ENCODE measurements at places on chromosomes 2 and 18.

GRCh38 chr2:105339414-105339813 lies 2.1 kb downstream of the C2orf49 start:
- no peak for DNase-seq

GRCh38 chr2:216017365-216017764 lies 4.0 kb upstream of the MREG start:
- DNase-seq = peak; percentile 88

- no peak for DNase-seq
Observed at GRCh38 chr2:2656115-2657011, 325.3 kb upstream of the MYT1L start.

- DNase-seq = peak; percentile 38
Observed at GRCh38 chr2:200578778-200579177, 7.0 kb upstream of the AOX1 start.

DNA sequence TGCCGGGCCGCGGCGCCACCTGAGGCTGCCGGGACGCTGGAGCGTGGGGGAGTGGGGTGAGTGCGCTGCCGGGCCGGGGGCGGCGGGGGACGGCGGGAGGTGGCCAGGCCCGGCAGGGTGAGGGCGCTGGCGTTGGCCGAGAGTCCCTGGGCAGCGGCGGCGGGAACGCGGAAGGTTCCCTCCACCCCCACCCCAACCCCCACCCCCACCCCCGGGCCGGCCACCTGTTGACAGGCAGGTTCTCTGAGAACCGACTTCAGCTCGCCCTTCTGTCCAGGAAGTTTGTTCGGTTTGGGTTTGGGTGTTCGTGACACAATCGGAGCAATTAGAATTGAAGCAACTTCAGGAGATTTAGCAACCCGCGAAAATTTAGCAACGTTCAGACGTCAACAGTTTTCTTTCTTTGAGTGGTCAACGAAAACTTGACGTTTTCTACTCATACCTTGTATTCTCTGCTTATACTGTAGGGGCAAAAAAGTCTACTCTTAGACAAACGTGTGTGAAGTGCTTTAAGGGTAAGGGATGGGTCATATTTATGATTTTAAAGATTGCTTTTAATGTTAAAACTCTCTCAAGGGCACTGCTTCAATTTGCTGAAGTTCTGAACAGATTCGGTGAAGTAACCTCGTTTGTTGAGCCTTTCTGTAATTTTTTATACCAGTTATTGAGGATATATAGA lies 9.3 kb downstream of the OTX1 start:
- no peak for DNase-seq

GRCh38 chr2:180734382-180734781 lies 246.0 kb upstream of the UBE2E3 start:
- DNase-seq = no peak

DNA sequence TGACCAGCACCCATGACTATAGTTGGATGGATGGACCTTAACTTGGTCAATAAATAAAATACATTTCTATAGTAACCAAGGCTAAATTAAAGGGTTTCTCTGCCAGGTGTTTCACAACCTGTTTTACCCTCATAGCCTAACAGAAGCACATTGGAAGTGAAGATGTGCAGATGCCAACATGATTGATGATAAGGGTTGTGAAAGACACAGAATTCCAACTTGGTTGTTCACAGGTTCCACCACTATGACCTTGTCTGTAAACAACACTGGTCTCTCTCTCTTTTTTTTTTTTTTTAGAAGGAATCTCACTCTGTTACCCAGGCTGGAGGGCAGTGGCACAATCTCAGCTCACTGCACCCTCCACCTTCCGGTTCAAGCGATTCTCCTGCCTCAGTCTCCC lies 37.5 kb upstream of the PTH2R start:
- no peak for DNase-seq

- DNase-seq = peak; percentile 4
Observed at GRCh38 chr2:80255918-80256781, 48.4 kb downstream of the LRRTM1 start.

DNA sequence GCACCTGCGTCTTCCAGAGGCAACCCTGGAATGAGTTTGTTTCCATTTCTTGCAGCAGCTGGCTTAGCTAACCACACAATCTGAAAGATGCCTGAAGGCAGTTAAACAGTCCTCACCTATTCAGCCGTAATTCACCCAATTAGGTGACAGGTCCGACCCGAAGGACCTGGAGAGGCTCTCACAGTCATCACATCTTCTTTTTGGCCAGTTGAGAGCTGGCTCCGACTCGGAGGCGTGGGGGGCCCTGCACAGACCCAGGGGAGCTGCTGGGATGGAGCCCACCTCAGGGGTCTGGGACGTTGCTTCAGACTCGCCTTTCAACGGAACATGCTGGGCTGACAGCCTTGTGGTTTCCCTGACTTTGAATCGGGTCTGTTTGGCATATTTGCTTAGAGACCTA lies 187.3 kb downstream of the RTP5 start:
- no peak for DNase-seq

- DNase-seq = no peak
Observed at GRCh38 chr2:203451689-203452088, 83.4 kb downstream of the RAPH1 start.

DNA sequence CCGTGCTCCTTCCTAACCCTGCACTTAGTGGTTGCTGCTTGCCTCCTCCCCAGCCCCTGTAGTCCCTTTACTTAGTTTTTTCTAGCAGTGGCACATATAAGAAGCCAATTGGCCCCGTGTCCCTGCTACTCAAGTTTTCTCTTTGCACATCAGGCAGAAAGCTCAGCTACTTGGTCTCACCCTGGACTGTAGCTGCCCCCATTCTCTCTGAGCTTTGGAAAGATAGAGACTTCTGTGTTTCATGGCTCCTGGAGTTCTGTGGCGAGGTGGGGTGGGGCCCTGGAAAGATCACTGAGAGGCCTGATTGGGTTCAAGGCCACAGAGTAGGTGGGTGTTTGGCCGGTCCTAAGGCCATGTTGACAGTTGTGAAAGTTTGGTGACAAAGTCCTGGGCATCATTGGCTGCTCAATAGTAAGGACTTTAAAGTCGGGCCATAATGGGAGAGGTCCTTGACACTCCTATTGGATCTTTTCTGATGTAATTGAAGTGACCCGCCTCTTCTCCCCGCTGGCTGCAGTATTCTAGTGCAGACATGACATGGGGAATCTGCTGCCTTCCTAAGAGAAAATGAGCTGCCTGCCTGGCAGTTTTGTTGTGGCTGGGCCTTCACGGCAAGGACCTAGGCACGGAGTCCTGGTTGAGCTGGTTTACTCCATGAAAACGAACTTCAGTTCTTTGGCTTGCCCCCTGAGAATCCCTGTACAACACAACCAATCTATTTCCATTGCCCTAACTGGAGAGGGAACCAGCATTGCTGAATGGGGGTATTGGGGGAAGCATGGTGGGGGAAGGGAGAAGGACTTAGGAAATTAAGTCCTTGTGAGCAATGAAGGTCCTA lies 26.2 kb upstream of the CYP27A1 start:
- DNase-seq = no peak

GRCh38 chr2:99487906-99488305 lies 1.9 kb downstream of the REV1 start:
- DNase-seq = no peak

DNA sequence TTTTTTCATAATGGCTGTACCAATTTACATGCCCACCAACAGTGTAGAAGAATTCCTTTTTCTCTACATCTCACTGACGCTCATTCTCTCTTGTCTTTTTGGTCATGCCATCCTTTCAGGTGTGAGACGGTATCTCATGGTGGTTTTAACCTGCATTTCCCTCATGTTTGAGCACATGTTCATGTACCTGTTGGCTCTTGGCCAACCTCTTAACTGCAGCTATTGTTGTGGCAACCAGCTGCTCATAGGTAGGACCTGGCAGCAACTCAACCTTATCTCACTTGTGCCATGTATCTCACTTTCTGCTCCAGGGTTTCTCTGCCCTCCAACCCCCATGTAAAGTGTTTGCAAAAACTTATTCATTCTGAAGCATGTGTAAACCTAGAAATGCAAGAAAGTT lies 167.5 kb downstream of the UPP2 start:
- DNase-seq = no peak

- no peak for DNase-seq
Observed at GRCh38 chr2:8577573-8577972, 104.3 kb upstream of the ID2 start.

DNA sequence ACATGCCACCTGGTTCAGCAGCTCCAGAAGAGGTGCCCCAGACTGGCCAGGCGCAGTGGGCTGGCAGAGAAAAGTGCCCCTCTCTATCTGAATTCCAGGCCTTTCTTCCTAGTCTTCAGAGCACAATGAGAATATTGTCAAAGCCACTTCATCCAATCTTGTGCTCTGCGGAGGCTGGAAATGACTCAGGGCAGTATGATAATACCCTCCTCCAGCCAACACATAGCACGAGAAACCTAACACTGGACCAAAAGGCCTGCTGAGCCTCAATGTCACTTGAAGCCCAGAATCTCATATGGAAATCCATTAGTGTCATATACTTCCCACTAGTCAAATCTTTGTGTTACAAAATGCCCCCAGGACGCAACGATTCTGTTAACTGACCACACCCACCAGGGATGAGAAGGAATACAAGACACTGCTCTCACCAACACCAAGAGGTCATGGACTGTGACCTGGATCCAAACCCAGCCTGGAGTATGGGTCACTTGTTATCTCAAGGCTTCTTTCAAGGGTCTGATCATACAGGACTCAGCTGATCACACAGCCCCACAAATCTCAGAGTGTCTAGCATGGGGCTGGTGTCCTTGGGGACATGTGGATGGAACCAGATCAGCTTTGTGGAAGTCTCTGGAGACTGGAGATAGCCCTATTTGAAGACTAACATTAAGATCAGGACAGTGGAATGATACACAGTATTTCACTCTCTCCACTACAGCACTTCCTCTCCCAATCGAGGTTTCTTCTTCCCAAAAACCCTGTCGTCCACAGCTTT lies 10.1 kb downstream of the KIF3C start:
- no peak for DNase-seq

GRCh38 chr2:111061191-111061590 lies 59.5 kb upstream of the BCL2L11 start:
- no peak for DNase-seq

DNA sequence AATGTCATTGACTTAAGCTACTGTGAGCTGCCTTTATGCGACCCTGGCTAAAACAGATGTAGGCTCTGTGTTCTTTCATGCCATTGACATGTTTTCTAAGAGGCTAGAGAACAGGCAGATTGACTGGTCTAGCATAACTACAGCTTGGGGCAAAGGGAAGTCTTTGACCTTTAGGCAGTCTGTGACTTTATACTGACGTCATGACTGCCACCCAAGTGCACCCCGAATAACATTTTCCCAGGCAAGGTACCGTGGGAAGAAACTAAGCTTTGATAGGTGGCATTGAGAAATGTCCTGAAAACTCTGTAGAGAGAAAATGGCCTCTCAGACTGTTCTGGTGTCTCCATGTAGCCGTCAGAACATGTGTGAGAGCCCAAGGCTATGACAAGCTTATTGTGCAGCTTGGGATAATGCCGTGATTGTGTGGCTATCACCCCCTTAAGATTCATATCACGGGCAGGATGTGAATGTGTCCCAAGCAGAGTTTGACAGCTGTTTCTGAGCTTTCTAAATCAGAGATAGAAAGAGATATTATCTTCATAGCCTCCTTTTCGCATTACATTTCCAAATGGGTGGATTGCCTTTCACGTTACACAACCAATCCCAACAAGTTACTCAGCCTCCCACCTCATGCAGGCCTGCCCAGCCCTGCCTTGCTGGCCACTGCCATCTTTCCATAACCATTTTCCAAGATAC lies 672.2 kb upstream of the ACVR2A start:
- DNase-seq = no peak

DNA sequence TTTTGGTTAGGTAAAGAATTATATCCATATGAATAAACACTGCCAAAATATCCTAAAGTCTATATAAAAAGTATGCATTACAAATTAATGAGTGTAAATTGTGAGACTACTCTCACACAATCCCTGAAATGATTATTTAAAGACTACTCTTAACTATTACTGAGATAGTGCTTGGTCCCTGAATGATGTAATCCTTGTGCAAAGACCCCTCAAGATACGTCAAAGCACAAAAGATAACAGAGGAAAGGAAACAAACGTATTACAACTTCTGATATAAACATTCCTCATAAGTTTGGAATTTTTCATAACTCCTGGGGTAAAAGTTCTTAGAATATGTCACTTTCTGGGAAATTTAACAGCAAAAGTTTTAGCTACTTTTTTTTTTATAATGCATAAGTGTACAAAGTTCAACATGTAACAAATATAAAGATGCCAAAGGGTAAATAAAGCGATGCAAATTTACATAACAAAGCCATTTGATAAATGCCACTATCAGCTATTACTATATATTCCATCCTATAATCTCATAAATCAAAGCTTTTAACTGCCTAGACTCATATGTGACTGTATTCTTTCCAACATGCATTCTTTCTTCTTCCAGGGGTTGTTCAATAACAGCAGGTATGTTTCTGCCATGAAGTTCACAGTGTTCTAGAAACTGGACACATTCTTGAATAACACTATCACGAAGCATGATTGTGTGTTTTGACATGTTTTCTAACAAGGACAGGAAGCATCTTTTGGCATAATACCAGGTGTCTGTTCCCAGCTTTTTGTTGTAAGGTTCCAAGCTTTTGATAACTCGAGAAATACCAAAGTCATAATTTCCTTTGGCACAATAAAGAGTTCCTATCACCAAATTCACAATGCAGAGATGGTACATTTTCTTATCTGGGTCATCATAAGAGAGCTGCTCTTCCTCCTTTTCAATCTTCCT lies 158.0 kb downstream of the AGPS start:
- no peak for DNase-seq

- no peak for DNase-seq
Observed at GRCh38 chr2:175462246-175462645, 280.7 kb upstream of the ATP5MC3 start.

- no peak for DNase-seq
Observed at GRCh38 chr2:69383176-69383812, 3.7 kb downstream of the GFPT1 start.

DNA sequence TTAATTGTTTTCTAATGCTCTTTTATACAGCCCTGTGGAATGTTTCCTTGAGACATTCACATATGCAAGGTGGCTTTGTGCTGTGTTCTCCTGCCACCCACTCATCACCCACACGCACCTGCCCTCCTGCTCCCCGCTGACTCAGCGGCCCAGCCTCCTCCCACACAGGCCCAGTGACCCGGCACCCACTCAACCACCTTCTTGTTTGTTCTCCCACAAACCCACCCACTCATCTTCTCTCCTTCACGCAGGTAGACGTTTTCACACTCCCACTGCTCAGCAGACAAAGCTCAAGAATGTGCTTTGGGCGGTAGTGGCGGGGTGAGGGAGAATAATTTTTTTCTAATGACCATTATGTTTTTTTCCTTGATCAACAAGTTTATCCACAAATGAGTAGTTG lies 28.6 kb upstream of the NEMP2 start:
- no peak for DNase-seq
